ENCODE measurements at places on chromosomes 6 and 20.

DNA sequence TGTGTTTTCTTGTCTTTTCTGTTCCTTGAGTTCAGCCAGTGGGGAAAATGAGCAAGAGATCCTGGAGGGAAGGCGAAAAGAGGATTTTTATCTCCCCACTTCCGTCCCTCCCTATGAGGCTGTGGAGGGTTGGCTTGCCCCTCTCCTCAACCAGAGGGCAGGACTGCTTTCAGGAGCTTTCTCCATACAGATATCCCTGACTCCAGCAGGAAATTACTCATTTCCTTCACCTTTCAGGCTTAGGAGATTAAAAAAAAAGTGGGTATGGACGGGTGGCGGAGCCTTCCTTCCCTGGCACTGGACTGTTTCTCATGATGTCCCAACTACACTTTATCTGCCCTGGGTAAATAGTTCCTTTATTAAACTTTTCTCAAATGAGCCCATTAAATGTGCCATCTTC lies 241.2 kb downstream of the FRK start:
- DNase-seq: no peak

- no peak for DNase-seq
Observed at GRCh38 chr20:24357177-24357576, 112.3 kb upstream of the SYNDIG1 start.

DNA sequence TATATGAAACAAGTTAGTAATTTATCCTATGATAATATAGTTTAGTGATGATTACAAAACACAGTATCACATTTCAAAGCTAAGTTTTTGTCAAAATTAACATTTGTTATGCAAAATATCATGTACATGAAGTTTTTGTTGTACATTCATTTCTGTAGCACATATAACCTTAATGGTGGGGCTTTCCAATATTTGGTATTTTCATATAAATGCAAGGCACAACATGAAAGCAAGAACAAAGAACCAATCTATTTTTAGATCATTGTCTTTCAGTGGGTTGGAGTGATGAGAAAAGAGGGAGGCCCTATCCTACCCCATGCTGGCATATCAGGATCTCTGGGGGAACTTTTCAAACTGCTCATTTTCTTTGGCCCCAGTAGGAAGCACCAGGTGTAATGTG lies 53.4 kb downstream of the FAM83B start:
- DNase-seq: no peak

DNA sequence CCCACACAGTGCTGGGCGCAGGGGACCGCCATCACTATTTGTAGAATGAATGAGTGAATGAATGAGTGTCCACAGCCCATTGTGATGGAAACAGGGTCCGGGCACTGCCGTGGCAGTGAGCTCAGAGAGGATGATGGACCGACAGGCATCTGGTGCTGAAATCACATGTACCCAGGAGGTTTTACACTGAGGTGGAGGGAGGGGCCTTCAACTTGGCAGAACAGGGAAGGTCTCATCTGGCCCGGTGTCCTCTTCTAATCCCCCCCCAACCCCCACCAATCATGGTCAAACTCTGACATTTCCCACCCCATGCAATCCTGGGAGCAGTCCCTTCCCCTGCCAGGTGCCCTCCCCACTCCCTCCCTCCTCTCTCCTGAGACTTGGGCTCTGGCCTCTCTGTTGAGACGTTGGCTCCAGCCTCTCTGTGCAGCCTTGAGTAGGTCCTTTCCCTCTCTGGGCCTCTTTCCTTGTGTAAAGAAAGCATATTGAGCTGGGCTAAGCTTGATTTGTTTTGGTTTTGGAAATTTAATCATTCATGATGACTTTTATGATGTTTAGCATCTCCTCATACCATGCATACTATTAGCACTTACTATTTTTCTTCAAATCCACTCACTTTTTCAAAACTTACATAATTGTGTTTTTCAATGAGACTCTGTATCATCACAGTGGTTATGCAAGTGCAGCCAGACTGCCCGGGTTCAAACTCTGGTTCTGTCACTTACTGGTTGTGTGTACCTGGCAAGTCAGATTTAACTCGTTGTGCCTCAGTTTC lies 10.8 kb downstream of the KIAA1755 start:
- no peak for DNase-seq

DNA sequence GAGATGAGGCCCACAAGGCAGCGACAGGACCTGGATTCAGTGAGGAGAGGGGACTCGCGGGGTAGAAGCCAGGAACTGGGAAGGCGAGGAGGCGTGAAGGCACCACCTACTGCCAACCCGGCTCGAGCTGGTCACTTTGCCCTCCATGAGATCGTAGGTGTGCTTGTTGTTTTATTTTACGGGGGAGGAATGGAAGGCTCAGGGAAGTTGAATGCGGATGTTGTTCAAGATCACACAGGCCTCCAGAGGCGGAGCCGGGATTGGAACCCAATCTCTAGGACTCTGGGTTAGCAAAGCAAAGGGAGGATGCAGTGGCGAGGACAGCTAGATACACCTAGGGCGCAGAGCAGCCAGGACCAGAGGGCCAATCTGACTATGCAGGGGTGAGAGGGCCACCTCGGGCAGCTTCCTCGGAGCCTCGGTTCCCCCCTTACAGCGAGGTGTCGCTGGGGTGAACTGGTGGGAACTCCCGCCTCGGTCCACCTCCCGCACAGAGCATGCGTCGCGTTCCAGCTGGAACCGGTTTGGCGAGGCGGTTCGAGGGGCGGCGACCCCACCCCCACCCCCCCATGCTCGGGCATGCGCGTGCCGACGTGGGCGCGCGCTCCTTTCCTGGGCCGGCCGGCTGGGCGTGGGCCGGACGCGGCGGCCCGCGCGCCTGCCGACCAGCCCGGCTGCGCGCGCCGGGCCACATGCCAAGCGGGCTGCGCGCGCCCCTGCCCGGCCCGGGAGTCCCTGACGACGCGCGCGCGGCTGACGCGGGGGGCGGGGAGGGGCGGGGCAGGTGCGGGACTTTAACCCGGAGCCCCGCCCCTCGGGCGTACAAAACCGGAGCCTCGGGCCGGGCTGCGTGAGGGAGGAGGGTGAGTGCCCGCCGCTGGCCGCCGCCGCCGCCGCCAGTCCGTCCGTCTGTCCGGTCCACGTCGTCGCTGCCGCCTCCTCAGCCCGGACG lies 80.4 kb upstream of the MYL9 start:
- DNase-seq: peak; percentile 97

GRCh38 chr6:2033544-2033943 lies 211.9 kb downstream of the GMDS start:
- DNase-seq: no peak

- DNase-seq: no peak
Observed at GRCh38 chr6:142947714-142948480, 2.9 kb upstream of the HIVEP2 start.

GRCh38 chr20:63318391-63319163 lies 25.6 kb downstream of the COL20A1 start:
- DNase-seq: no peak

DNA sequence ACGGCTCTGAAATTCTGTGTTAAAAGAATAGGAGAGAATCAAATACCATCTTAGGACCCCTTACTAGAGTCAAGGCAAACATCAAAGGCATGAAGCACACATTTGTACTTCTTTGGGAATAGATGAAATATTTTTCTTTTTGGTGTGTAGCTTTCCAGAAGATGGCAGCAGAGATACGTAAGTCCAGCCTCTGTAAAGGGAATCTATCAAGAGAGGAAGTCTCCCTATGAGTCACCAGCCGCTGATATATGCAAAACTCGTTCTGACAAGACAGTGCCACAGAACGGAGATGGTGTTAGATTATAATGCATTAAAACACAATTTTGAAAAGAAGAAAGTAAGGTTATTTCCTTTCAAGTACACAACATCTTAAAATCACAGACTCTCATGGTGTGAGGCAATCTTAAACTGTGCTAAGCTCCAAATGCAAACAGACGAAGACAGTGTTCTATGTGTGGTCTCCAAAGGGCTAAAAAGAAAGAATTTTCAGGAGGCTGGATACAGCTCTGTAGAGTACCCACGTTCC lies 120.0 kb upstream of the AGPAT4 start:
- peak; percentile 61 for DNase-seq

GRCh38 chr6:1348675-1349074 lies 36.8 kb downstream of the FOXQ1 start:
- no peak for DNase-seq

DNA sequence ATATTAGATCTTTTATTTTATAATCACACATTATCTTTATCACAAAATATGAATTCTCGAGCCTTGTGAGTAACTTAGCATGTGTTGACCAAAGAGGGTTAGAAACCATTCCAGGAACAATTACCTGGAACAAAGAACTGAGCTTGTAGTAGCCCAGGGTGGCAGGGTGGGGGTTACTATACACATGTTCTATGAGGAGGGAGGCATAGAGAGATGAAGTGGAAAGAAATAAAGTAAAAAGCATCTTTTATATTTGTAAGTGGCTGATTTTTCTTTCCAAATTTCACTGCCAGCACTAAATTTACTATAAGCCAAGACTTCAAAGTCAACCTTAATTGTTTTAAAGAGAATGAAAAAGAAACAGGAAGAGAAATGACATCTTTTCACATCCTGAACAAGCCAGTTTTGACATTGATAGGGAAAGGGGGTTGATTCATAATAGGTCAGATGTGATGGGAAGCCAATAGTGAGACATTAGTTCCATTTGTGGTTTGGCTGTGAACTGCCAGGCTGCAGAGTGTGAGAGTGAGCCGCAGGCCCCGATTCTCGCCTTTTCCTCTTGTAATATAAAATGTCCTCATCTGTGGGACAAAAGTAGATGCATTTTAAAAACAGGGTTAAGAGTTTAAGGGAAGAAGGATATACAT lies 52.7 kb upstream of the MYB start:
- peak; percentile 15 for DNase-seq

DNA sequence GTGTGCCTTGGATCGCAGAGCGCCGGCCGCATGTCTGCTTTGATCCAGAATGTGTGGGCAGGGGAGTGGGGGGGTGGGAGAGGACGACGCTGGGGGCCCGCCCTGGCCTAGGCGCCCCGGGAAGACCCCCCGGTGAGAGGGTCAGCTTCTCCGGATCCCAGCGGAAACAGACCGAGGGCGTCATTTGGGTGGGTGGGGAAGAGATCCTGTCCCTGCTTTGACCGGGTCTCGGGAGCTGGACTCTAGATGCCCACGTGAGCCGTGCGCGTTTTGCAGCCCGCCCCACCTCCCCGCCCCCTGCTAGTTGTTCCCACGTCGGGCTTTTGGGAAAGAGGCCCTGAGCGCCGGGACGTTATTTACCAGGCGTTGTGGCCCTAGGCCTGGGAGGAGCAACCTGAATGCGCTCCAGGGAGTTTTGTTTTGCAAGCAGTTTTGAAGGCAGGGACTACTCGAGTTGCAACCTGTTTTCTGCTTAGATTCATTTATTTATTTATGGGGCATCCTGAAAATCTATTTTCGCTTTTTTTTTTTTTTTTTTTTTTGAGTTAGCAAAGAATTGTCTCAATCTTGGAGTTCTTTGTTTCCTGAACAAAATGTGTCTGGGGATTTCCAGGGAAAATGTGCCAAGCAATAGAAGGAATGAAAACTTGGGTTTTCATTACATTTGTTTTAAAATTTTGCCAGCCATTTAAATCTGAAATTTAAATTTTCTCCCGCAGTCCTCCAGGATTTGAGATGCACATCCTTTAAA lies 1.6 kb downstream of the DSP start:
- peak; percentile 21 for DNase-seq

- no peak for DNase-seq
Observed at GRCh38 chr6:13267142-13267651, 61.1 kb downstream of the TBC1D7 start.
